GM12891 (cell line): ENCODE measurements at places on chromosomes 6 and 20.
A peak's percentile ranks its signal among the peaks of the same experiment; 100 is the strongest.

- no peak for DNase-seq
Observed at GRCh38 chr6:32189742-32190053, 304 bp downstream of the PBX2 start.

DNA sequence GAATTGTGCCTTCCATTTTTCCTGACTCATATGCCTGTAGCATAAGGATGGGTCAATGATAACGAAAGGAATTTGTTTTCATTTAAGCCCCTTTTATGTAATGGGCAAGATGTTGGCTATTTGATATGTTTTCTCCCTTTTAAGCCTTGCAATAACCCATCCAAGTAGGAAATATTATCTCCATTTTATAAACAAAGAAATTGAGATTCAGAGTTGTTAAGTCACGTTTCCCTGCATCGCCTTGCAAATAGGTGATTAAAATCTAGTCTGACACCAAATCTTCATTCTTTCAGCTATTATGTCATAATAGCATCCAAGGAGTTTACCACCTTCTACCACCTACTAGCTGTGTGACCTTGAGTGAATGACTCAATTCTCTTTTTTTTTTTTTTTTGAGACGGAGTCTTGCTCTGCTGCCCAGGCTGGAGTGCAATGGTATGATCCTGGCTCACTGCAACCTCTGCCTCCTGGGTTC lies 7.0 kb downstream of the HNF4A start:
- no peak for DNase-seq

DNA sequence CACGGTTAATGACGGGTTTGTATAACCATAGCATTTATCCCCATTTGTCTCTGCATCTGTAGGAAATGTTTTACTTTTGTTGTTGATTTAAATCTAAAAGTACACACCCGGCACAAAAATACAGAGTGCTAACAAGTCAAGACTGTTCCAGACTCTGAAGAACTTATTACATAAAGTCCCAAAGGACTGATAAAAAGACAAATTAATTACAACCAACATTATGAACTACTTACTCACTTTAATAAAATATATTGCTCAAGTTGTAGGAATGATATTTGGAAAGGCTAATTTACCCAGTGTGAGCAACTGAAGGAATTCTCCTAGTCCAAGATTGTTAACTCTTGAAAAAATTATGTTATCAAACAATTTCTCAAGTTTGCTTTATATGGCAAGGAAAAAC lies 115.6 kb downstream of the KIF13A start:
- DNase-seq, result no peak

DNA sequence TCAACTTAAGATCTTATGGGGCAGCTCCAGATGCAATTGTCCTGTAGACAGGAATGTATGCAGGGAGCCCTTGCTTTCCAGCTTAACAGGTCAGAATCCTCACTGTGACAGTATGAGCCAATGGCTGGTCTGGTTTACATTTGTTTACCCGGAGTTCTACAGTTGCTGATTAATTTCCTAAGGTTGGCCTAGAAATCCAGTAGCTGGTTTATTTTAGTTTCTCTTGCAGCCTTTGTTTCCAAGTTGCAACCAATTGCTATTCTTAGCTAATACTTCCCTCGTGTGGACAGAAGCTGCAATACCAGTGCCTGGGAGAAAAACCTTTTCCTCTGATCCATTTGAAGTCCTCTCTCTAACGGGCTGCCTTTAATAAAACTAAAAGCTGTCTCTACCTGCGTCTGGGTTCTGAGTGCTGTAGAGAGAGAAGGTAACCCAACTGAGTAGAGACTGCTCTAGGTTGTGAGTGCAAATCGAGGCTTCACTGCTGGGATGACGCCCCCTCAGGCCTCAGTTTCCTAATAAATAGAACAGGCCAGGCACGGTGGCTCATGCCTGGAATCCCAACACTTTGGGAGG lies 45.9 kb downstream of the ZNF217 start:
- DNase-seq, result peak; percentile 37

DNA sequence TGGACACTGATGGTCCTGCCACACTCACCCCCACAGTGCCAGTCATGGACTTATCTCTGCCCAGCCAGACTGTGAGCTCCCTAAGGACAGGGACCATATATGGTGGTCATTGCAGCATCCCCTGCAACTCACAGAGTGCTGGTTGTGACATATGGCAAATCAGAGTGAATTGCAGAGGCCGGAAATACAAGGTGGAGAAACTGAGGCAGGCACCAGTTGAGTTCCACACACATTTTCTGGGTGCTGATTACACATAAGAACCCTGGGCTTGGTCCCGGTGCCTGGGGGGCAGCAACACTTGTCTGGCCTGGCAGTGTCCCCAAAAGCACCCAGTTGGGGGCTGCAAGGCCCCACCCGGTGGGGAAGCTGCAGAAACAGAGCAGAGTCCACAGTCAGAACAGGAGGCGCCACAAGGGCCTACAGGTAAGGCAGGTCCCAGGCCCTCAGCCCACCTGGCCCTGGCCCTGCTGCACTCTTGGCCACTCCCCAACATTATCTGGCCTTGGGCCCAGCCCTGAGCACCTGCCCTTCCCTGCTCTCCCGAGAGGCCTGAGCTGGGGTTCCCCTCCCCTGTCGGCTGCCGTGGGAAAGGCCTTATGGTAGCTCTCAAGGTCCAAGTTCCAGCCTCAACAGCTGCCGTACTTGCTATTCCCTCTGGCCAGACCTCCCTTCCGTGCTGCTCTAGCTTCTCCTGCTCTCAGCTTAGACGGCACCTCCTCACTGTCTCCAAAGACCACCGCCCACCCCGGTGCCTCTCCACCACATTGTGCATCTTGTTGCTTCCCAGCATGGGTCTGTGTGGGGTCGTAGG lies 140.8 kb upstream of the PTPN1 start:
- no peak for DNase-seq

DNA sequence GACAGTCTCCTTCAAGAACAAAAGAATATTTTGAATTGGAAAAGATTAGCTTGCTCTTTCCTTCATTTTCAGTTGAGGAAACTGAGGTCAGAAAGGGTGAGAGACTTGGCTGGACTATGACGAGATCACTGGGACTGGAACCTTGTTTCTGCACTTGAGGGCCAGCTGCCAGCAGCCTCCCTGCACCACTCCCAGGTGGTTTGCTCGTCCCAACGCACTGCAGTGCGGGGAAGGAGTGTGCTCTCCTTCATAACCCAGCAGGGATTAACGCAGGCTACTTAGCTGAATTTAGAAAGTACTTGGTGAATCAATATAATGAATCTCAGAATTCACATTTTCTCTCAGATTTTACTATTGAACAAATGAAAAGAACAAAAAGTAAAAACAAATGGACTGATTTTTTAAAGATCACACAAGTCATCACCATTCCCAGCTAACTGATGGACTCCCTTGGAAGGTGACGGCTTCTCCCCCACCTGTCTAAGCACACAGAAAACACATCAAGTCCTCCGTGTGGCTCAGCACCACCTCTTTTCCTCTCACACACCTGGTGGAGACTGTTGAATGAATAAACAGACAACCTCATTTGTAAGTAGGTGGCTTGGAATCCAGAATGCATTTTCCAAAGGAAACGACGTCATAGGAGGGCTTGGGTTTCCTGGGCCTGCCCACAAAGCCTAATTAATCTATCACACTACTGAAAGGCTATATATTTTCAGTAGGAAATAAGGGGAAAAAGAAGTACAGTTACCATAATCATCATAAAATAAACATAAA lies 121.0 kb downstream of the QRSL1 start:
- no peak for DNase-seq

DNA sequence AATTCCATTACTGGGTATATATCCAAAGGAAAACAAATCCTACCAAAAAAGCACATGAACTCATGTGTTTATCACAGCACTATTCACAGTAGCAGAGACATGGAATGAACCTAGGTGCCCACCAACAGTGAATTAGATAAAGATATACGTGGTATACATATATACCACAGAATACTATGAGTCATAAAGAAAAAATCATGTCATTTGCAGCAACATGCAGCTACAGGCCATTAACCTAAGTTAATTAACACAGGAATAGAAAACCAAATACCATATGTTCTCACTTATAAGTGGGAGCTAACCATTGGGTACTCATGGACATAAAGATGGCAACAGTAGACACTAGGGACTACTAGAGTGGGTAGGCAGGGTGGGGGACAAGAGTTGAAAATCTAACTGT lies 4.2 kb downstream of the OR2B2 start:
- DNase-seq, result no peak

DNA sequence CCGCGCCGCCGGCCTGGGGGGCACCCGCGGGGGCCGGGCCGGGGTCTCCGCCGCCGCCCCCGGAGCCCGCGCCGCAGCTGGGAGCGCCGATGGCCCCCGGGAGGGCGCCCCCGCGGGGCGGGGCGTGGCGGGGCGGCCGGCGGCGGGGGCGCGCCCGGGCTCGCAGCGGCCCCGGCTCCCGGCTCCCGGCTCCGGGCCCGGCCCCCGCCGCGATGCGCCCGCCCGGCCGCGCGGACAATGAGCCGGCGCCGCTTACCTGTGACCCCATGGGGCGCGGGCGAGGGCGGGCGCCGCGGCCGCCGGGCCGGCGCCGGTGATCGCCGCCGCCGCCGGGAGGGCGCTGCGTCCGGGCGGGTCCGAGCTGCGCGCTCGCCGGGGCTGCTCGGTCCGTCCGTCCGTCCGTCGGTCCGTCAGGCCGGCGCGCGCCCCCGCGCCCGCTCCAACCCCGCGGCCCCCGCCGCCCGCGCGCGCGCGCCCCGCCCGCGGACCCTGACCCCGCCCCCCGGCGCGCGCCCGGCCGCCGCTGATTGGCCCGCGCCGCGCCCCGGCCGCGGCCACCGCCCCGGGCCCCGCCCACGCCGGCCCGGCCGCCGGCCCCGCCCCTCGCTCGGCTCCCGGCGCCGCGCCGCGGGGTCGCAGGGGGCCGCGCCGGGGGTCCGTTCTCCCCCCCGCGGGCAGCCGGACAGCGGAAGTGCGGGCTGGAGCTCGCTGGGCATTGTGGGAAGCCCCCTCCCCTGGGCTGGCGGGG lies at the start of gene ZBTB46:
Gene ZBTB46 (minus strand): TSS at position 424 of the 748 bp plus-strand sequence. CDS start 40,507 bp downstream, outside the sequence.
- DNase-seq, result peak; percentile 95

GRCh38 chr6:149314325-149314905 lies 3.1 kb upstream of the TAB2 start:
- no peak for DNase-seq

GRCh38 chr6:37826993-37827392 lies 7.5 kb downstream of the ZFAND3 start:
- DNase-seq, result no peak

GRCh38 chr6:109393157-109393885 lies 11.1 kb upstream of the CD164 start:
- no peak for DNase-seq

- no peak for DNase-seq
Observed at GRCh38 chr20:62346398-62347150, 20.5 kb downstream of the LAMA5 start.

DNA sequence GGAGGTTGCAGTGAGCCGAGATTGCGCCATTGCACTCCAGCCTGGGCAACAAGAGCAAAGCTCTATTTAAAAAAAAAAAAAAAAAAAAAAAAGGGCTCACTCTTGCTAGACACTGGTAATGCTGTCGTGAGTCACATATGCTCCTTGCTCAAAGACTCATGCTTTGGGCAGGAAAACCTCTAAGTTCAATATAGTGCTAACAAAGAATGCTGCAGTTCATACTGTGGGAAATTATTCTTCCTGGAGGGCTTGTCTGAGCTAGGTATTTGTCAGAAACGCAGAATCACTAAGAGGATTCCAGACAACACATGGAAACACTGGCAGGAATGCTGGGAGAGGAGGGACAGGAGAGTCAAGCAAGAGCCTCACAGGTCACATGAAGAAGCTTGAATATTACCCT lies 2.3 kb upstream of the LYRM2 start:
- no peak for DNase-seq

GRCh38 chr6:153129873-153130514 lies 1.1 kb downstream of the RGS17 start:
- DNase-seq, result no peak

DNA sequence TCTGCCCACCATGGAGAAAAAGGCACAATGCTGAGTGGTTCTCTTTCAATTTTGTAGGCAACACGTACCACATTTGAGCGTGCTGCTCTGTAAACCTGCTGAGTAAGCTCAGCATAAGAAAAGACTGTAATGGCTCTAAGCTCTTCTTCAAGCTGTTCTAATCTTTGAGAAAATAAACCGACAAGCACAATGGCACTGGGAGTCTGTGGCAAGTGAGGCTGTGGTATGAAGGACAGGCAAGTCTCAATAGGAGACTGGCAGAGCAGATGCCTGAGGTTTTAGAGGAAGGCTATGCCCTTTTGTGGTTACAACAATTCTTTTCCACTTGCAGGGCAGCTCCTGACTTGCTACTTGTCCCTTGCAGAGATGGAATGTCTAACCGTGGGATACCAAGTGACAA lies 136.7 kb upstream of the EXOC2 start:
- DNase-seq, result no peak

DNA sequence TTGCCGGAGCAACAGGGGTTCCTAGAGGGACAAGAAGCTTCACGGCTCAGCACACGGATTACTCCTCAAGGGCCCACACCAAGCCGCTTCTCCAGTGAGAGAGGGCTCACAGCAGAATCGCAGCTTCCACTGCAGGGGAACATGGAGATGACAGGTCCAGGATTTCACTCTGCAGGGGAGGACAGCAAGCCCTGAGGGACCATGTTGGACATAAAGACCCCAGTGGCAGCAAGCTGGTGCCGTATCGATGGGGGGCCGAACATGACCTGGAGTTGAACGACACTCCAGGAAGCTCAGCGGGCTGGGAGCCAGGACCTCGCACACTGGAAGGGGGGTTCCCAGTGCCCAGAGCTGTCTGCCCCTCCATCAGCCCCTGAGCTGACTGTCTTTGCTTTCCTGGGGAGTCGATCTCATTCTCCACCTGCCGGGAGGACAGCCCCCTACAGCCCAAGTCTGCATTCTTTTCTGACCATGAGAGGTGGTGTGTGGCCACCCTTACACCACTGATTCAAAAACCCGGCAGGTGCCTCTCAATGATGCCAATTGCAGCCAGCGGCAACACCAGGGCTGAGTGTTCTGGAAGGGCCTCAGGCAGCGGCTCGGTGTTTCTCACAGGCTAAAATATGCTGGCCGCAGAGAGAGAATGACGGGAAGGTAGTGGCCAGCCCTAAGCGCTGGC lies 194.5 kb upstream of the CDH4 start:
- DNase-seq, result no peak

DNA sequence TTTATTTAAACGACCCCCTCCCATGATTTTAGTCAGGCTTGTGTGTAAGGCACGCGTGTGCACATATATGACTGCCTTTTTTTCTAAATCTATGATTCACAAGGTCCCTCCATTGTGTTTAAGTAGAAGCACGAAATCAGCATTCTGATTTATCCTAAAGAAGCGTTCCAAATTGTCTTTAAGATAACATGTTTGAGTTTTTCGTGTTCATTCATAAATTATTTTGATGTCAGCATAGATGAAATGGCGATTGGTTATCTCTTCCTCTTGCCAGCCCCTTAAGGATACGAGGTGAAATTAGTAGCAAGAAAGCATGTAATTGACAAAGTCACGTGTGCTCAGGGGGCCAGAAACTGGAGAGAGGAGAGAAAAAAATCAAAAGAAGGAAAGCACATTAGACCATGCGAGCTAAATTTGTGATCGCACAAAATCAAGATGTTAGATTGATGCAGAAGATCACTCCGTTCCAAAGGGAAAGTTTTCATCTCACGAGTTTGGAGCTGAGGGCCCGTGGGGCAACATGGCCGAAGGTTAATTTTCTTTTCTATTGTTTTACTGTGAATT lies at the start of gene LIN28B:
Gene LIN28B (plus strand): TSS at position 377 of the 564 bp plus-strand sequence. CDS start 144 bp downstream, at position 521.
- DNase-seq, result no peak

- no peak for DNase-seq
Observed at GRCh38 chr20:44017905-44018258, 103.2 kb downstream of the TOX2 start.

GRCh38 chr6:7697432-7697819 lies 28.5 kb upstream of the BMP6 start:
- DNase-seq, result no peak
